HFFc6 (cell line): ENCODE measurements at places on chromosomes 12 and 14. TPM values are rescaled to one million over a fixed set of nuclear protein-coding genes. Genes with fewer than 3 reads are reported as not detected.

The ABHD12B gene
- not detected in 3 replicates for total RNA-seq

The SLC5A8 gene
- total RNA-seq, result not detected in 2 replicates

The PDZRN4 gene
- not detected in 3 replicates for total RNA-seq

The BCL11B gene
- 0.08 TPM in 1 of 3 replicates, not detected in the others for total RNA-seq

DNA sequence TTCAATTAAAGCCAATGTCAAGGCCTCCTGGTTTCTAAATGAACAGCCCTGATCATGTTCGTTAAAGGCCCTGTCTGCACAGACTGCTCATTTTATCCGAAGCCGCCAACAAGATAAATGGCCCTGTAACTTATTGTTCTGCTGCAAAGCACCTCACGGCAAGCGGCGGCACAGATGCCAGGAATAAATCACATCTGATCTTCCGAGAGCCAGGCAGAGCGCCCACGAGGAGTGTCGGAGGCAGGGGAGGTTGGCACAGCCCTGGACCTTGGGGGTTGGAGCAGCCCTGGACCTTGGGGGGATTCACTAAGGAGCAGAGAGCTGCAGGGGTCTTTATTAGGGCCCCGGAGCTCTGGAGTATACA, 110.5 kb downstream of the SCARB1 start:
- no peak for DNase-seq

DNA sequence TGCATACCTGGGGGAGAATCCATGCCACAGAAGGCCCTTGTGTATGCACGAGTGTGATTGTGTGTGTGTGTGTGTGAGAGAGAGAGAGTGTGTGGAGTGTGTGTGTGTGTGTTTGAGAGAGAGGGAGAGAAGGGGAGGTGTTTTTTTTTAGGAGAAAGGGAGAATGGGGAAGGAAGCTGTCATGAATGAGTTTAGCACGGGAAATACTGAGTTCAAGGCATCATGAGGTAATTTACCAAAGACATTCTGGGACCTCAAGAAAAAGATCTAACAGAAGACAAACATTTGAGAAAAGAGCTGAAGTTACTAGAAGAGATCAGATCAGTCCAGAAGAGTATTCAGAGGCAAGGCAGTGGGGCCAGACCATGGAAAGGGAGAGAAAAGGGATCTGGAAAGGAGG, 157.1 kb downstream of the TTC7B start:
- no peak for DNase-seq

GRCh38 chr12:128399253-128399652, 132.3 kb downstream of the TMEM132C start:
- DNase-seq, result no peak

GRCh38 chr12:120249266-120249874, 16.2 kb downstream of the PXN start:
- DNase-seq, result no peak

- no peak for DNase-seq
These were observed 93.9 kb downstream of the DUSP6 start for GRCh38 chr12:89258240-89258969.

GRCh38 chr14:52538623-52539022, 13.7 kb downstream of the TXNDC16 start:
- DNase-seq, result no peak
